ENCODE measurements at places on chromosomes 12 and 14.

DNA sequence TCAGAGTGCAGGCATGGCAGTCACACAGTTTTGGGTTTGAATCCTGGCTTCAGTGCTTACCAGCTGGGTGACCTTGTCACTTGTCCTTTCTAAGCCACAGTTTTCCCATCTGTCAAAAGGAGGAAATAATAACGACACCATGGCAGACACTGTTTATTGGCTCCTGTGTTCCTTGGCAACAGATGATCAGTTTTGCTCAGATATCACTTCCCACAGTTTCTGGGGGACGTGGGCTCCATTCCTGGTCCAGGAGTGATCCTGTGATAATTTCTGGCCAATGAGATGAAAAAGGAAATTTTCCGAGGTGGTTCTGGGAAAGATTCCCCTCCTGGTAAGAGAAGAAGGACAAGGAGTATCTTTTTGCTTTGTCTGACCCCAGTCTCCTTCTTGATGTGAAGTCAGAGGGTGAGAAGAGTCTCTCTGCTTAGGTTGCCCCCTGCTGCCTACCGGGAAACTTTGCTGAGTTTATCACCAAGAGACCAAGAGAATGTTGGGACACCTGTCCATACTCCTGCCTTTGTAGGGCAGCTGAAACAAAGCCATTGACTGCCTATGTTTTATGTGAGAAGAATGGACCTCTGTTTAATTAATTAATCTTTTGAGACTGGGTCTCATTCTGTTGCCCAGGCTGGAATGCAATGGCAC is 178.9 kb upstream of the NRXN3 start:
- no peak for DNase-seq

- no peak for DNase-seq
Measured at GRCh38 chr12:54229624-54230212, 40.9 kb upstream of the SMUG1 start.

- DNase-seq: peak; percentile 41
Measured at GRCh38 chr12:48924617-48925303, 532 bp downstream of the FKBP11 start.

DNA sequence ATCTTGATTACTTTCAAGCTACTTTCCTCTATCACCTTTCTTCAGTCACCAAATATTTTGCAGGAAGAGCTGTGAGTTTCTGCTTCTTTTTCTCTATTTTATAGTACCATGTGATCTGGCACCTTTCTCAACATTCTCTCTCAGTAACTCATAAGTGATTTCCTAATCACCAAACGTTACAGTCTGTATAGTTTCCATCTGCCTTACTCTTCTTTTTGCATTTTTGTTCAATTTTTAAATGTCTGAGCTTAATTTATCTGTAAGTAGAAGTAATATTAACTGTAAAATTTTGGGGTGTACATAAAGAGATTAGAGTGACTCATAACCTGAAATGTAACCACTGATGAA is 422.1 kb upstream of the SYT1 start:
- no peak for DNase-seq

DNA sequence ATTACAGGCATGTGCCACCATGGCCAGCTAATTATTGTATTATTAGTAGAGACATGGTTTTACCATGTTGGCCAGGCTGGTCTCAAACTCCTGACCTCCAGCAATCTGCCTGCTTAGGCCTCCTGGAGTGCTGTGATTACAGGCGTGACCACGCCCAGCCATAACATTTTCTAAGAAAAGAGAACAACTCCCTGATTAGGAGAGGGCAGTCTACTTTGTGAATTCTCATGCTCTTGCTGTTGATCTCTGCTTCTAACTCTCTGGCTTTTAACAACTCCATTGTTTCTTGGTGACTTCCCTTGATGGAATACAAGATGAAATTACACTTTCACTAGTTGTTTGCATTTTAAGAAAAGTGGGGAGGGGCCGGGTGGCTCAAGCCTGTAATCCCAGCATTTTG is 33.6 kb downstream of the SSH1 start:
- no peak for DNase-seq

GRCh38 chr14:102554821-102555819 is 37.3 kb upstream of the RCOR1 start:
- DNase-seq: peak; percentile 50

DNA sequence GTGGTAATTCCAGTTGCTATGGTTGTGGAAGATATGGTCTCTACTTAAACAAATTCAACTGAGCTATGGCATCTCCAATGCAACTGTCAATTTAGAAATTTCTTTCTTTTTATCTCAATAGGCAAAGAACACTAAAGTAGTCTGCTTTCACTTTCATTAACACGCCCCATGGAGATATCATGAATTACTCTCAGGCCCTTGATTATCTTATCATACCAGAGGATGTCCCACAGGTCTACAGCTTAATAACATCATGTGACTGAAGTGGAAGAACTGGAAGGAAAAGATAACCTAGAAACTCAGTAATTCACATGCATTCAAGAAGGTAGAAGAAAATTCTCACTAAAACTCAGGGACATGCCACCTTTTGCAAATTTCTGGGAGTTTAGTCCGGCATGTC is 114.3 kb downstream of the FLRT2 start:
- no peak for DNase-seq

- DNase-seq: no peak
Measured at GRCh38 chr14:77615361-77616132, 890 bp downstream of the SPTLC2 start.

DNA sequence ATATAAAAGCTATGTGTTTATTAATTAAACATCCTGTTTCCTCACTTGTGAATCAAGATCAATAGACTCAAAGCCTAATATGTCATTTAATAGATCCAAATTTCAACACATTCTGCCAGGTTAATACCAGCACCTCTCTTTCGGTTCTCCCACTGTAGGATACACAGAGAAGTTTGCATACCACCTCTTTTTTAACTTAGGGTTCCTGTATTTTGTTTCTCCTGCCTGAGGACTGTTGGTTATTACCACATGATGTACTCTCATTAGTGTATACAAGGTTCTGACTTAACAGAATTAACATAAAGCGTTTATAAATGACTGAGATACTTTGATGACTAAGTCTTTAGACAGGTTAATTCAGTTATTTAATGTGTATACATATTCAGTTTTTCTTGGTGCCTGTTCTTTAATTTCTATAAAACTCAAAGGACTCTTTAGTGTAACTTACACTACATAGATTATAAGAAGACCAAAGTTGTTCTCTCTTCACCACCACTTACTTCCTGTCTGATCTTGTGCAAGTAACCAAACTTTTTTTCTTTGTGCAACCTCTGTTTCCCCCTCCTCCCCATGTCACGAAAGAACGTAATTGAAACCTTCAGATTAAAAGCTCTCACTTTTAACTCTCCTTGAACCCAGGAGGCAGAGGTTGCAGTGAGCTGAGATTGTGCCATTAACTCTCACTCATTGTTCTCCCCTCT is 89.8 kb upstream of the DNM1L start:
- no peak for DNase-seq

DNA sequence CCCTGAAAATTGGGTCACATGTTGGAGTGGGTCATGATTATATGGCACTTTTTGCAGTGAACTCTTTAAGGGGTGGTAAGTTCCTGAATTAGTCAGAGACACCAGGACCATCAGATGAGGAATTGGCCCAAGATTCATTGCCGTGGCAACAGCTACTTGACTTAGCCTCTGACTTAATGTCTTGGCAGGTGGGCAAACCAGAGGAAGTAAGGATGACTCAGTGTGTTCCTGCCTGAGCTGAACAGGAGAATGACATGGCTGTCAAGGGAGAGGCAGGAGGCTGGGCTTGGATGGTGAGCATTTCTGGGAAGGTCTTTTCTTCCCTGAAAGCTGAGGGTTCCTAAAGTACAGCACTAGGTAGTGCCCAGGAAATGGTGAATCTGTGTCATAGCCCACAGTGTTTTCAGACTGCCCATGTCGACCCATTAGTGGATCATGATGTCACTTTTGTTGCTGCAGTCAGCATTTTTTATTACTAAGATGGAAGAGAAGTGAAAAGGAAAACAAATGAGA is 170.1 kb upstream of the PWP1 start:
- DNase-seq: no peak

GRCh38 chr12:115824936-115825602 is 452.4 kb downstream of the MED13L start:
- DNase-seq: no peak

DNA sequence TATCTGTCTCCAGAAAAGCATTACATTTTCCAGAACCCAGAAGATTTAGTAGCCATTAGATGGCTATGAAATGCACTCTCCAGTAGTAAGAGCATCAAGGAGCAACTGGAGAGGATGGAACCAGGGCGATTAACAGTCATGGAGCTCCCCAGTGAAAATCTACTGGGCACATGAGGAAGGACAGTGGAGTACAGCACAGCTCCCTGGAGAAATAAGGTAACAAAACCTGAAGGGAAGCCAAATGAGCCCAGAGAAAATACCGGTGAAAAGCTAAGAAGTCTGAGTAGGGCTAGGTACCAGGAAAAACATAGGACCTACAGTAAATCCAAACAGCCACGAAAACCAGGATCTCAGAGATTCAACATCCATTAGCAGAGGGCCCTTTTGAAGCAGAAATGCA is 21.6 kb downstream of the SOX5 start:
- no peak for DNase-seq

DNA sequence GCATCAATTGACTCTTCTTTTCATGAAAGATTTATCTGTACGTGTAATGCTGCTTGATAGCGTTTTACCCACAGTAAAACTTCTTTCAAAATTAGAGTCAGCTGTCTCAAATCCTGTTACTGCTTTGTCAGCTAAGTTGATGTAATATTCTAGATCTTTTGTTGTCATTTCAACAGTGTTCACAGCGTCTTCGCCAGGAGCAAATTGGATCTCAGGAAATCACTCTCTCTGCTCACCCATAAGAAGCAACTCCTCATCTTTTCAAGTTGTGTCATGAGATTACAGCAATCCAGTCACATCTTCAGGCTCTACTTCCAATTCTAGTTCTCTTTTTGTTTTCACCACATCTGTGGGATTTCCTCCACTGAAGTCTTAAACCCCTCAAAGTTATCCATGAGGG is 9.5 kb downstream of the PCNX1 start:
- no peak for DNase-seq

DNA sequence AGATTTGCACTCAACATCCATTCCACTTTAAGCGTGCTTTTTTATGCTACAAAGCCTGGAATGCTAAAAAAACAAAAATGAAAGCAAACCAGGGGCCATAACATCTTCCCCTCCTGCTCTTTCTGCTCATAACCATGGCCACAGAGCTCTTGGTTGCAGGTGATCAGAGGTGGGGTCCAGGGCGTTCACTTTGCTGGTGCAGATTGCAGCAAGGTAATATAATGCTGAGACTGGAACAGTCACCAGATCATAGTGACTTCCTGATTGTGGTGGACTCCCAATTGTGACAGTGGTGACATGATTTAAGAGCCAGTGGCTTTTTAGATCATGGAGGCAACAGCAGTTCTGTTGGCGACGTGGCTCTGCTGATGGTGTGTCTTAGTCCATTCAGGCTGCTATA is 115.0 kb upstream of the CPM start:
- DNase-seq: no peak

DNA sequence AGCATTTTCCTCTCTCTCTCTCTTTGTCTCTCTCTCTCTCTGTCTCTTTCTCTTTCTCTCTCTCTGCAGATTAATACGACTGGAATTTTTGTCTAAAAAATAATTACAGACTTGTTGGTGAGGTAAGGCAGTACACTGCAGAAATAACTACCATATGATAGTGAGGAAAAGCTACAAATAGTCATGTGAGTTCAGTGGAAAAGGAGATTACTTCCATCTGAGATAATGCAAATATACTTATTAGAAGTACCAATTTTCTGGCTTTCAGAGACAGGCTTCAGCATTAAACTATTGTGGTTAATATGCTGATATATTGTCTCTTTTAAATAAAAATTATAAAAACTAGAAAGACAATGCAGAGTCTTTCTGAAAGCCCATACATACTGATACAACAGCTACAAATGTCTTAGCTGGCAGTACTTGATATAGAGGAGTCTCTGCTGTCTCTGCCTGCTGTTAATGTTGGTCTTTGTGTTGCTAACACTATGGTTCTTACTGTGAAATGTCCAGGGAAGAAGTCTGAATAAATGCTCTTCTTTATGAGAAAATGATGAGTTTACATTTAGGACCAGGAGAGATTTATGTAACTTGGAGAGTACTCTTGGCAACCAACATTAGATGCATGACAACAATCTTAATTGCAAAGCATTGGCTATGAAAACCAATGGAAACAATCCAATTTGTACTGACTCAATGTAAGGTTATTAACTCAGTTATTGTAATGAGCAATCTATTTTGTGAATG is 167.0 kb downstream of the LRFN5 start:
- no peak for DNase-seq

DNA sequence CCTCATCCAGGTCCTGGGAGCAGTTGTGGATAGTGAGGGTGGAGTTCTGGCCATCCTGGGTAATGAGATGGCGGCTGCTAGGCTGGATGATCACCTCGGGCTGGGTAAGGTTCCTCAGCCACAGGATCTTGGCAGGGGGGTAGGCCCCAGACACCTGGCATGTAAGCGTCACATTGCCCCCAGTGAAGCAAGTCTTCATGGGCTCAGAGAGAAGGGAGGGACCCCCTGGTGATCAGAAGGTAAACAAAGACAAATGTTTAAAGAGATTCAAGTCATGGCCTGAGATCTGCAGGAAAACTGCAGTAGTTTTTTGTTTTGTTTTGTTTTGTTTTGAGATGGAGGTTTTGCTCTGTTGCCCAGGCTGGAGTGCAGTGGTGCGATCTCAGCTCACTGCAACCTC is 12.8 kb upstream of the WSB2 start:
- no peak for DNase-seq

DNA sequence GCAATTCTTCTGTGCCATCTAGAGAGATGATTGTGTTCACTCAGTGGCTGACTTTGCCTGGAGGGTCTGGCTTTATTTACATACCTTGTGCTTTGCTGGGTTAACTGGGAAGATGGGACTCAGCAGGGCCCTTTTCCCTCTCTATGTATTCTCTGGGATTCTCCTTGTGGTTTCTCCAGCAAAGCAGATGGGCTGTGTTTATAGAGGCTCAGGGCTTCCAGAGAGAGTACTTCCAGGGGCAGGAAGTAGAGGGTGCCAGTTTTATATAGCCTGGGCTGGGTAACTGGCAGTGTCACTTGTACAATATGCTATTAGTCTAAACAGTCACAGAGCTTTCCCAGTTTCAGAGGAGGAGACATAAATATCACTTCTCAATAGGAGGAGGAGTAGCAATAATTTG is 509.9 kb downstream of the DIO2 start:
- DNase-seq: no peak

DNA sequence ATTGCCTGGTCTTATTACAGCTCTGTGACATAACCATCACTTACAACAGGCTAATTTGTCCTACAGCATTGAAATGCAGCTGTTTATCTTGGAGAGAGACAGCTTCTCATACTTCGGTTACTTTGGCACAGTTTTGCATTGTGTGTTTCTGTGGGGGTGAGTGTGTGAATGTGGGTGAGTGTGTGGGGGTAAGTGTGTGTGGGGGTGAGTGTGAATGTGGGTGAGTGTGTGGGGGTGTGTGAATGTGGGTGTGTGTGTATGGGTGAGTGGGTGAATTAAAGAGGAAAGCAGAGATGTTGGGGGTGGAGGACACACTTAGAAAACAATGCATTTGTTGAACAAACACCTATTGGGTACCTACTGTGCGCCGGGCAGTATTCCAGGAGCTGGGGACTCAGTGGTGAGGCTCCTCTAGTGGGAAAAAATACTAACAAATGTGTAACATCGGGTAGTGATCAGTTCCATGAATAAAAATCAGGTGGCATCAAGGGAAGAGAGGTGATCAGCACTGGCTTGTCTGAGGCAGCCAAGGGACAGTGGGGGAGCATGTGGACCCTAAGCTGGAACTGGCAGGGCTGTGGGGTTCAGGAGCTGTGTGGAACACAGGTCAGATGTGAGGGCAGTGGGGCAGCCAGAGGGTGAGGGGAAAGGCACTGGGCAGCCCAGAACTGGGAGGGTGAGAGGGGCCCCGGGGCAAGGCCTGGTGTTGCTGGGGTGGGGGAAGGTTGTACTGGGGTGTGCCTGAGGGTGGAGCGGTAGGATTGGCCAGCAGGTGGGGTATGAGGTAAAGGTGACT is 44.1 kb upstream of the AMN start:
- DNase-seq: no peak
